Smooth muscle cell of the brain vasculature (primary cell): ENCODE measurements at places on chromosomes 2 and 18.

DNA sequence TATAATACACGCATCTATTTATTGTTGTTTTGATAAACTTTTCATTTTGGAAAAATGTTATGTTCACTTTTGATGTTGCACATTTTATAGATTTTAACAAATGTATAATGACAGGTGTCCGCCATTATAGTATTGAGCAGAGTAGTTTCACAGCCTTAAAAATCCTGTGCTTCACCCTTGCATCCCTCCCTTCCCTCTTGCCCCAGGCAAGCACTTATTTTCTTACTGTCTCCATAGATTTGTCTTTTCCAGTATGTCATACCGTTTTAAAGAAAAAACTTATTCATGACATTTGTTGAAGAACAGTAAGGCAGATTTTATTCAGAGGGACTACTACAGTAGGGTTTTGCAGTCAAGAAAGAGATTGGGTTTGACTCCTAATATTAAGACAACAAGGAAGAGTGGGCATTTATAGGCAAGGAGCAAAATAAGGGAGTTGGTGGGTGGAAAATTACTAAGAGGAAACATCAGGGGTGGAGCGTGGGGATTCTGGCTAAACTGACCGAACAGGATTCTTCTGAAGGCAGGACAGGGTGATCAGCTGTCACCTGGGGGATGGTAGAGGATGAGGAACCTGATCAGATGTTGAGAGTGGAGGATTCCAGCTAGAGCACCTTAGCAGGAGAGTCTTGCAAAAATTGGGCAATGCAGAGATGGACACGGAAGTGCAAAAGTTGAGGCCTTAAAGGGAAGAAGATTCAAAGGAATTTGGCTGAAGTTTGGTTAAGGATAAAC is 108.8 kb downstream of the NCK2 start:
- DNase-seq = no peak

DNA sequence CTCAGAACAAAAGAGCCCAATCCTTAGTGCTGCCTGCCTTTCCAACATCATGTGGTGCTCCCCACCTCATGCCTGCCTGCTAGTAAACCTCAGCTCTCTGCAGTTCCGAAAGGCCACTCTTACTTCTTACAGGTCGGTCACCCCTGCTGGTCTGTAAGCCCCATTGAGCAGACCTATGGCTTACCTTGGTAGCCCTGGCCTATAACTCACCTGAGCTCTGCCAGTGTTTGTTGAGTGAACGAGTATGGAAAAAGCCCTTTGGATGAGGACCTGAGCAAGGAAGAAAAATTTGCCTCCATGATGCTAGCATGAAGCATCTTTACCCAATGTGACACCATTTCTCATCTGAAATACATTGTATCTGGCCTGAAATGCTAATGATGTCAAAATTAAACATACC is 83.3 kb downstream of the LIPG start:
- DNase-seq = no peak

GRCh38 chr2:69554568-69554967 is 89.0 kb downstream of the AAK1 start:
- DNase-seq = no peak

- DNase-seq = no peak
Observed at GRCh38 chr2:20179466-20179754, 45.5 kb downstream of the SDC1 start.

- no peak for DNase-seq
Observed at GRCh38 chr2:106953236-106953635, 67.3 kb upstream of the ST6GAL2 start.

DNA sequence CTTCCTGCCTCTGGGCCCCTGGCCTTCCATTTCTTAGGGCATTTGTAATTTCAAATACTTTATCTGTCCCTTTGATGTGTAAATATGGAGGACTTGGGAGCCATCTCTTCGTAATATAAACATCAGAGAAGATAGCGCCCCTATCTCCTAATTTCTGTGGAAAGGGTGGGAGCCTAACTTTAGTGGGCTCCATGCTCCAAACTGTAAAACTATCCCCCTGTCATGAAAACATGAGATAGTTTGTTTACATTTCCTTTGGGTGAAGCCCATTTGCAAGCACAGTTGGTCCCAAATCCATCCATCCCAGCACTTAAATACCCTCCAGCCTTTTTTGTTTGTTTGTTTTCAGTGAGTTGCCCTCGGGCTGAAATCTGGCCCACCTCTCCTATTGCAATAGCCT is 782.6 kb upstream of the FSHR start:
- DNase-seq = no peak

GRCh38 chr18:39318462-39318861 is 1752.9 kb upstream of the CELF4 start:
- no peak for DNase-seq

GRCh38 chr18:45627204-45627526 is 11.9 kb downstream of the SLC14A2 start:
- DNase-seq = no peak

DNA sequence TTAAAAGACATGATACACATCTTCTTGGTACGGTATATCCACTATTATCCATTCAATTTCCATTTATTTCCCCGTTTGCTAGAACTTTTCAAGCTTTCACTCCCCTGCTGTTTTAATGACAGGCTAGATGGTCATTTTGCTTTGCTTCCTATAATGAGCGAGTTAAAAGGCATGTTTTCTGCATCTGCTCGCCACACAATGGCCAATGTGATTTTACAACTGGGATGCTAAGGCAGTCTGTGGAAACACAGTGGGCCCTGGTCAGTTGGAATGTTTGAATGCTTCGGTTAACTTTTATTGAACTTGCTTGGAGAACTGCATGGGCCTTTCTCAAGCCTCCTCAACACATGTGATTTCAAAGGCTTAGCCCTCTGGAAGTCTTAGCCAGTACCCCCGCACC is 48.4 kb upstream of the TNP1 start:
- no peak for DNase-seq

DNA sequence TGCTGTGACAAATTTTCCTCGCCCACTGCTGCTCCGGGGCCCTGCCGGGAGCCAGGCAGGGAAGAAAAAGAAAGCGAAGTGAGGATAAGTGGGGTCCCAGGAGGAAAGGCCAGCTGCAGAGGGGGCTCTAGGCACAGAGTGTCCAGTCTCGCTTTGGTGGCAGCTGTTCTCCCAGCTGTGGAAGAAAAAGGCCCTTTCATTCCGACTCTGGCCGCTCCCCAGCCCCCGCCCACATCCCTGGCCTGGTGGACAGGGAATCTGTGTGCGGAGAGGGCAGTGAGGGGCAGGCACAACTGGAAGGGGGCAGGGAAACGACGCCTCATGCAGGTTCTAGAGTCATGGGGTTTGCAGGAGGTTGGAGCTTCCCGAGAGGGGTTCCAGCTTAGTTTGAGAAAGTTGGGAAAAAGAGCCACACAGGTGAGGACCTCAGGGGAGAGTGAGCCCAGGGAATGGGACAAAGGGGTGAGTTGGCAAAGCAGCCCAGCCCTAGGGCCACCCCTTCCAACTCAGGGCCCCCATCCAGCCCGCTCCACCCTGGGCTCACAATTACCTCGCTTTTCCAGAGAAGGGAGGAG is 1.8 kb downstream of the RTKN start:
- no peak for DNase-seq

GRCh38 chr18:13427354-13427753 is 208.8 kb downstream of the LDLRAD4 start:
- DNase-seq = no peak

- no peak for DNase-seq
Observed at GRCh38 chr2:28544405-28544921, 48.6 kb downstream of the PLB1 start.

DNA sequence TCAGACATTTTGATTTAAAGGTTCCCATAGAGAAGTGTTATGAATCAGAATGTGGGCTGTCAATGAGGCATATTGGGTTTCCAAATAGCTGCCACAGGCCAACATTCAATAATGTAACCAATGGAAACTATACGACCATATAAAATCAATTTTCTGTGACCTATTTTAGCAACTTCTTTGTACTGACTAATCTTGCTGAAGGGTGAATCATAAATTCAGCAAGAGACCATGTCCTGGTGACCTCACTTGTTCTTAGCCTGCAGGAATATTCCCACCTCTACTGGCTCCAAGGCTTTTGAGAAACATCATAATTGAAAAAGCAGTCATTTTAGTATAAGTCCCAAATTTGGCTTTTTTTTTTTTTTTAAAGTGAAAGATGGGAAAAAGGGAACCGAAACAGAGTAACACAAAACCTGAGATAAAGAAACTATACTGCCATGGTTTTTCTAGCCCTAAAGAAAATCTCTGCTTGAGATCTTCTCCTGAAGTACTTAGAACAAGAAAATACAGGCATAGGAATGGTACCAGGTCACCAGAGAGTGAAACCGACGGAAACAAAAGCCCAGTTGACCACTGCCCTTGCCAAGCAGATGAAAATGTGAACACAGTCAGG is 32.1 kb downstream of the PLEKHM3 start:
- no peak for DNase-seq

GRCh38 chr2:176733698-176734430 is 464.6 kb downstream of the MTX2 start:
- DNase-seq = no peak

DNA sequence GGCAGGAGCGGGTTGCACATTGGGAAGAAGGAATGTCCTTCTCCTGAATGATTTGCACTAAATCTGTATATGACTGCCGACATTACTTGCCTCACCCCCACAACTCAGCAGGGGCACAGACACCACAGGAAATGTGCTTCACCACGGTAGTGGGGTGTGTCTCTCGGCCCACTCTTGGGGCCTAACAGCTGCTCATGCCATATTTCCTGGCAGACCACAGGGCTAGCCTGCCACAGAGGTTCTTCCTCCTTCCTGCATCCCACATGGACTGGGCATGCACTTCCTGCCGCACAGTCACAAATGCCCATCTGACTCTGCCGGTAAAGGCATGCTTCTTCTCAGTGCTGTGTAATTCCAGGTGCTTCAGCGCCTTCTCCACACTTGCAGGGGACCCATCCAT is 10.3 kb upstream of the PAPOLG start:
- no peak for DNase-seq
